ENCODE measurements at places on chromosomes 2 and 18.

GRCh38 chr2:150589681-150590080 lies 102.2 kb upstream of the RND3 start:
- DNase-seq, result no peak

- no peak for DNase-seq
Measured at GRCh38 chr2:132448331-132448730, 31.7 kb downstream of the GPR39 start.

DNA sequence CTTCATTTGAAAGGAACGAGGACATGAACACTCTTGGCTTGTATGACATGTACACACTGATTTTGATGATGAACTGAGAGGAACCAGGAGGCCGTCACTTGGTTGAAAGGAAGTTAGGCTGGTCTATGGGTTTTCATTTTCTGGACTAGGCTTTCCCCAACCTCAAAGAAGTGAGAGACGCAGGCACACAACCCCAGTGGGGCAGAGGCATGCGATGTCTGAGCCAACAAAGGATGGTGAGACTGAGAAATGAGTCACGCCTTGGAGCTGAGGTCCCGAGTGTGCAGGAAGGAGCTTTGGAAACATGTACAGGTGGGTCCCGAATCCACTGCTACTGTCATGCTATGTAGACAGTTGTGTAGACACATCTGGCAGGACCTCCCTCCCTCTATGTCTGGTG lies 24.1 kb downstream of the SIGLEC15 start:
- no peak for DNase-seq

DNA sequence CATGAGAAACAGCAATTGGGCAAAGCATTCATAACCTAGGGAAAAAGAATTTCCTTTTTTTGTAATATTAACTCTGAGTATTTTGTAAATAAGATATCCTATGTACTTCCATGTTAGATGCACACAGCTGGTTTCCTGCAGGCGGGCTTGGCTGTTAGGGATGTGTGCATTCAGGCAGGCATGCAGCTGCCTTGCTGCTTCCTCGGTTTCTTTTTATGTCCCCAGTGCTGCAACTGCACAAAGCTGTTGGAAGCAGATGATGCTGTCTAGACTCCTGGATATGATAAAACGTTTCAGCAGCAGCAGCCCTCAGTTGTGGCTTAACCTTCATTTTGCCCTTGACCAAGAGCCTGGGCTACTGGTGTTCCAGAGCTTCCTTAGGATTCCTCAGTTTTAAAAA lies 89.4 kb upstream of the EML6 start:
- no peak for DNase-seq

DNA sequence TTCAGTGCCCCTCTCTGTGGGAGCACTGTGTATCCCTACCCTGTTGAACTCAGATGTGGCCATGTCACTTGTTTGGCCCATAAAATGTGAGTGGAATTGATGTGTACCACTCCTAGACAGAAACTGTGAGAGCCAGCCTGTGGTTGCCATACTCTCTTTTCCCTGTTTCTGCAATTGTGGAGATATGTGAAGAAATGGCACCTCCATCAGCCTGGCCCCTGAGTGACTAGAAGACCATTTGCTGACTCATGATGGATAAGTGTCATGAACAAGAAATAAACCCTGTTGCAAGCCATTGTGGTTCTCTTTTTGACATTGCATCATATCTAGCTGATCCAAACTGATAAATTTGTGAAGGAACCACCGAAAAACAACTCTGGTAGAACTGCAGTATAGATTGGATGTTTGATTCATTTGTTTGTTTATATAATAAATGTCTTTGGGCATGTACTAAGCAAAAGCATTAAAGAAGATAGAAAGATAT lies 214.5 kb upstream of the FBXO11 start:
- no peak for DNase-seq

DNA sequence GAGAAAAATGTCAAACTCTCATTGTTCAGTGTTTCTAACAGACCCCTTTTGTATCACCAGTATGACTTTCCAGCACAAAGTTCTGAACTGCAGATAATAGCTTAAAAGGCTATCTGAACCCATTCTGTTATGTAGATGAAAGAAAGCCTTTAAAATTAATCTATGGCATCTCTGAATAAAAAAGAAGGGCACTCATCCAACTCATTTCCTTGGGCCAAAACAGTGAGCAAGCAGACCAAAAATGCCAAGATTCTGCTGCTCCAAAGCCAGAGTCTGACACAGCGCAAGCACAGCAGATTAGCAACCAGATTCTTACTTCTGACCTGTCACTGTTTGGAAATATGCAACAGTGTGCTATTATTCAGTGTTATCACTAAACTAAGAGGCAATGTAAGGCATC lies 22.6 kb upstream of the ITGA6 start:
- no peak for DNase-seq

DNA sequence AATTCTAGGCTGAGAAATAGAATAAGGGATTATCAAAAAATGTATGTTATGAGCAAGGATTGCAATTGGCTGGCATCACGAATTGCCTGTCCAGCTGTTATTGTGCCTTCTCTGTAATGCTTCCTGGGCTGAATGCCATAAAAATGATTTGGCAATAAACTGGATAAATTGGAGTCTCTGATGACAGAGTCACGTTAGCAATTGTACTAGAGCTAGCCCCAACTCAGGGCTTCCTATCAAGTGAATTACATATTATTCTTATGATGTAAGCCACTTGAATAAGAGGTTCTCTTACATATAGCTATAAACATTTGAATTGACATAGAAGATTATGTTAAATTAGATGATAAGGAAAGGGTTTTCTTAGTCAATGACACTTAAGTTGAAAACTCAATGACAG lies 607.5 kb upstream of the REG3G start:
- no peak for DNase-seq

GRCh38 chr18:79548077-79548450 lies 131.5 kb upstream of the CTDP1 start:
- no peak for DNase-seq

DNA sequence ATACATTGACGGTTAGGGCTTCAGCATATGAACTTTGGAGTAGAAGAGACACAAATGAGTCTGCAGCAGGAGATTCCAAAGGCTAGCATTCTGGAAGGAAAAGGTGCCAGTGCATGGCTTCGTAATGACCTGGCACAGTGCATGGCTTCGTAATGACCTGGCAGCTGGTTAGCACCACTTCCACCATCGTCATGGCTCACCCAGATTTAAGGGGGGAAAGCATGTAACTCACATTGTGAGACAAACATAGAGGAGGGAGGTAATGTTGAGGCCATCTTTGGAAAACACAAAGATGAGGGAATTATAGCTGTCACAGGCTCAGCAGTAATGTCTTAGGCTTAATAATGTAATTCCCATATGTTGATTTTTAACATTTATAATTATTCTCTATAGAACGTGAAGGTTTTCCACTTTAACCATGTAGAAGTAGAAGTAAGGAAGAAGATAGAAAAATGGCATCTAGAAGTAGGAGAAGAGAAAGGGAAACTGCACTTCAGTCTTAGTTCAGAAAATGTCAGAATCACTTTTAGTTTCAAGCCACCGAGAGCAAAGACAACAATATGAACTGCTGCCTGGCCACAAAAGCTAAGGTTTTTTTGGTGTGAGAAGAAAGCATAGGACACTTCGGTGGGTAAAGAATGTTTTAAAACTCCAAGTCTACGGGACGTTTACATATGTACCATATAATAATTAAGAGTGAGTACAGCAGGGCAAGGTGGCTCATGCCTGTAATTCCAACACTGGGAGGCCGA lies 6.8 kb upstream of the STK25 start:
- DNase-seq, result no peak

DNA sequence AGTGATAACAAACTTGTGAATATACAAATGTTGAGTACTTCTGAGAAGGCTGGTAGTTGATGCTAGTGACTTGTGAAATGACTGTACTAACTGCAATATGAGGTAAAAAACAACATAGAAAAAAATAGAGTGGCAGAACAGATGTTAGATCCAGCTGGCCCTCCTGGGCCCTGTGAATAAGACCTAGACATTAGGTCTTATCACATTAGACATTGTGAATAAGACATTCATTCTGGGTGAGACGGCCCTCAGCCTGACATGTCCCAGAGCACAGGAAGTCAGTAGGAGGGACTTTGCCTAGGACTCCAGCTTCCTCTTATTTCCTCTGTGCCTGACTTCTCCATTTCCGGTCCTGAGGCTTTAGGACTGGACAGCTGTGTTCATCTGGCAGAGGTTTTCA lies 22.9 kb downstream of the DOK1 start:
- no peak for DNase-seq

- no peak for DNase-seq
Measured at GRCh38 chr18:35390951-35391700, 14.0 kb upstream of the ZNF396 start.

- no peak for DNase-seq
Measured at GRCh38 chr2:219638217-219638947, 11.0 kb downstream of the SLC4A3 start.

GRCh38 chr2:97740590-97741182 lies 27.3 kb downstream of the ZAP70 start:
- no peak for DNase-seq

DNA sequence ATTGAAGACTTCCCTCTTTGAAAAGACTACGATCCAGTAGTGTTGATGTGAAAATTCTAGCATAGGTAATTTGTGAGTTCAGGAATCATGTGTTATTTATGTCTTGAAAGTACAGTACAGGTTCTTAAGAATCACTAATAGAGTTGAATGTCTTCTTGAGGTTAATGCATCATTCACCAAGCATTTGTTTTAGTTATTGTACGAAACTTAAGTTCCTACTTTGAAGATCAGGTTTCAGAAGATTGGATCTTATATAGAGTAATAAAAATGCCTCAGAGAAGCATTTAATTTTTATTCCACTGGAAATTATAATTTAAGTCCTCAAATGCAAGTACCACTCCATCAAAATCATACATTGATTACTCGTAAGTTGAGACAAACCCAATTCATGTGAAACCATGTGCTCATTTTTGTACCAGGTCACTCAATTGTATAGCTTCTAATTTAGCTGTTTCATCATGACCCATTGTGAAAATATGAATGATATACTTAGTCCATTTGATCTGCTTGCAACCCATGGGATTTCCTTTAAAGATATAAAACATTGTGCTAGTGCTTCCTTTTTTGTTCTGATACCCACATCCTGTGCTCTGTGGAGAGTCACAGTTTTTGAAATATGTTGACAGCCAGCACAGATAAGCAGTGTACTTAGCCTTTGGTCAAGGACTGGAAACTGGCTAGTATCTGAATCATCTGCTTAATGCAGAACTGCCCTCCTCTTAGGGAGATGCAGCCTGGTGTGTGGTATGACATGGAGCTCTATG lies 22.5 kb upstream of the RAB27B start:
- no peak for DNase-seq

DNA sequence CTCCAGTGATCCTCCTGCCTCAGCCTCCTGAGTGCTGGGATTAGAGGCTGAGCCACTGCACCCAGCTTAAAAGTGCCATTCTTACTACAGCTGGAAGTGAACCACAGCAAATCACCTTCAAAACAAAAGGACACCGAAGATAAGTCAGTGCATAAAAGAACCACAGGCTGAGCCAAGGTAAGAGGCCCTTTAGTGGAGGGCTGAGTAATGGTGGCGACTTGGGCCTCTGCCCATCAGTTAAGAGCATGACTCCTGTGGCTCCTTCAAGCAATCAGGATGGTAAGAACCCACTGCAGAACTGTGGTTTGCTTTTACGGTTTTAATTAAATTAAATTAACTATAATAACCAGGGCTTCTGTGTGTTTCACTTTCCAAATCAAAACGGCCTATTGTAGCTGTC lies 75.1 kb downstream of the CTAGE1 start:
- DNase-seq, result no peak

DNA sequence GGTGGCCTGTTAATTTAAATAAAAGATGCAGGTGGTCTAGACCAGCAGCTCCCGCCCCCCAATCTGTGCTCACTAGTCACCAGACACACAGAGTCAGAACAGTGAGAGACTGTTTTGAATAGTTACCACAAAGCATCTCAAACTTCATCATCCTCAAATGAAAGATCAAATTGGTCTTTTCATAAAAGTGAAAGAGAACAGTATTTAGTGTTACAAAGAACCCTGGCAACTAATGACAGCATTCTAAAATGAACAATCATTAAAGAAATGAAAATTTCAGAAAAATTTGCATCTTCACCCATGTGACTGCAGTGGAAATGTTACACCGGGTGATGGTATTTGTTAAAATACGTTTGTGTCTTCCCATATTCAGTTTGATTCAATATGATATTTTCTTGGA lies 65.5 kb upstream of the PMAIP1 start:
- no peak for DNase-seq

GRCh38 chr2:235201756-235202155 lies 249.9 kb downstream of the SH3BP4 start:
- DNase-seq, result no peak

DNA sequence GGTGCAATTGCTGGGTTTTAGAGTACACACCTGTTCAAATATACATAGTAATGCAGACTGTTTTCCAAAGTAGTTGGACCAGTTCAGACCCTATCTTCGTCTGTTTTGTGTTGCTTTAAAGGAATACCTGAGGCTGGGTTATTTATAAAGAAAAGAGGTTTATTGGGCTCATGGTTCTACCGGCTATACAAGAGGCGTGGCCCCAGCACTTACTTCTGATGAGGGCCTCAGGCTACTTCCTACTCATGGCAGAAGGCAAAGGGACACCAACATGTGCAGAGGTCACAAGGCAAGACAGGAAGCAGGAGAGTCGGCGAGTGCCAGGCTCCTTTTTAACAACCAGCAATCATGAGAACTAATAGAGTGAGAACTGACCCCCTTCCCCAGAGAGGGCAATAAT lies 21.9 kb upstream of the EMILIN2 start:
- DNase-seq, result no peak

DNA sequence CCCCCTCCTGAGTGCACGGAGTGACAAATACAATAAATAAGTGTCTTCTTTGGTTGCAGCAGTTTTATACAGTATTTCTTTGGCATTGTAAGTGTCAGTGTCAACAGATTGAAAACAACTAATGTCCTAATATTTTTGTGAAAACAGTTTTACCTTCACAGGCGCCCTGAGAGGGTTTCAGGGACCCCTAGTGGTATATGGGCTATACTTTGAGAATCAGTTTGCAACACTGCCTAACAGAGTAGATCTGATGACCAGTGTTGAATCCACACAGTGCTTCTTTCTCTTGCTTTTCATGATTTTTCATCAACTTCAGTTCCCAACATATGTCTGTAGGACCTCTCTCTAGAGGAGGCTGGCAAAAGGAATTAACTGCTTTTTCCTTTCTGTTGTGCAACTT lies 162.2 kb downstream of the PRPF40A start:
- DNase-seq, result no peak

- DNase-seq, result no peak
Measured at GRCh38 chr2:27175330-27175729, 26.5 kb downstream of the TCF23 start.

Measured in activated T-cell treated with anti-CD3 and anti-CD28 coated beads for 4 hours (primary cell).